Memory B cell (primary cell): ENCODE measurements at places on chromosomes 2 and 18.
A peak's percentile ranks its signal among the peaks of the same experiment; 100 is the strongest.

GRCh38 chr2:3044587-3045317 lies 332.9 kb downstream of the EIPR1 start:
- no peak for DNase-seq

GRCh38 chr2:38375696-38376345 lies 1.3 kb downstream of the ATL2 start:
- DNase-seq, result no peak

DNA sequence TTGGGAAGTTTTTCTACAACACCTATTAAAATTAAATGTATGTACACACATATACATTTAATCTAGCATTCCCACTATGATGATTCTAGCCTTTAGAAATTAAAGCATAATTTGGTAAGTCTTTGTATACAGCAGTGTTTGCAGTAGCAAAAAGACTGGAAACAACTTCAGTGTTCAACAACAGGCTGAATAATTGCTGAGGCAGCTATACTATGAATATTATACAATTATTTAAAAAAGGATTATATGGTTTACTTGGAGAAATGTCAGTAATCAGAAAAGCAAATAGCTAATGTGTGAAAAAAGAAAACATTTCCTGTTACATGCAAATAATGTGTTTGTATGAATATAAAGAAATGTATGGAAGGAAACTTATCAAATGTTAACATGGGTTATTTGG lies 1.4 kb upstream of the ZNF638 start:
- DNase-seq, result no peak

DNA sequence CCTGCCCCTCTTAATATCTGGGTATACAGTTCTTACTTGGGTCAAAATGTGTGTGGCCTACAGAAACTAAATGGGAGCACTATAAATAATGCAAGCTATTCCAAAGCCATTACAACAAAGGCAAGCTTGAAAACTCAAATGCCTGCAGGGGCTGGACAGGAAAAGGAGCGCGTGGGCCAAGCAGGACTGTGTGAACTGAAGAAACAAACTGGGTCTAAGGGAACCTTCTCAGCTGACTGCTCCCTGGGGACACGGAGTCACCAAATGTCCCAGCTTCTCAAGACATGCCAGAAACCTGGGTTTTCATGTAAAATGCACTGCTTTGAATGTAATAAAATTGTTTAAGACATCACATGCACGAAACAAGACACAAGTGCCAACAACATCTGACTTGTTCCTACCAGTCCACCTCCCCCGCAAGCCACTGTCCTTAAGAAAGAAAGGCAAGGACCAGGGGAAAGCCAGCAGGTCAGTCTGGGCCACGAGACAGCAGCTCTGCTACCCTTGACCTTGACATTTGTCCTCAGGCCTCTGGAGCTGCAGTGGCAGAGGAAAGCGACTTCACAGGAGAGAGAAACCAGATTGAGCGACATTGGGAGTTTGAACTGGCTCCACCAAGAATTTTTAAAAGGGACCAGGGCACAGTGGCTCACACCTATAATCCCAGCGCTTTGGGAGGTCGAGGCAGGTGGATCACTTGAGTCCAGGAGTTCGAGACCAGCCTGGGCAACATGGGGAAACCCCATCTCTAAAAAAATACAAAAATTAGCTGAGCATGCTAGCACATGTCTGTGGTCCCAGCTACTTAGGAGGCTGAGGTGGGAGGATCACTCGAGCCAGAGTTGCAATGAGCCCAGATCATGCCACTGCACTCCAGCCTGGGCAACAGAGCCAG lies 89.7 kb upstream of the SH3BP4 start:
- DNase-seq, result no peak

GRCh38 chr2:419687-420317 lies 131.9 kb upstream of the ALKAL2 start:
- no peak for DNase-seq

GRCh38 chr2:180980943-180981911 lies 822 bp downstream of the UBE2E3 start:
- peak; percentile 19 for DNase-seq

DNA sequence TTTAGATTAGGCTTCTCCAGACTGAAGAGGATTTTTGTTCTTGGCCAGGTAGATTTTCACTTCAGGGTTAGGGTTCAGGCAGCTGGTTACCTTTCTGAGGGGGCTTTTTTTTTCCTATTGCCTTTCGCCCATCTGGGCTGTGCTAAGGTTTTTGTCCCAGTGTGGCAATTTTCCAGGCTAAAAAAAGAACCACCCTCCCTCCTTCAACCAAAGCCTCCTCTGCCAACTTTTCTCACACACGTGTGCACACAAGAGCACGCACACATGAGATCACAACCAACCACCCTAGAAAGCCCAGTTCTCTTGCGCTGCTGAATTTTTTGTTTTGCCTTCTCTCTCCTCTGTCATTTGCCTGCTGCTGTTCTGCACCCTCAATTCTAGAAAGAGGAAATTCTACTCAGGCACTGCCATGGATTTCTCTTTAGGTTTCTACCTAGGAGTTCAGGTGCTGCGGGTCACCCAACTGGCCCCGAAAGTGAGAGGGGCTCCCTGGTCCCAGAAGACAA lies 8.5 kb upstream of the CXCR4 start:
- DNase-seq, result no peak

GRCh38 chr2:61928826-61929461 lies 23.5 kb downstream of the COMMD1 start:
- no peak for DNase-seq

- no peak for DNase-seq
These were observed 3.5 kb downstream of the NOL10 start for GRCh38 chr2:10686176-10686730.

GRCh38 chr2:242046206-242046826 lies 176.8 kb downstream of the RTP5 start:
- no peak for DNase-seq

GRCh38 chr2:156944871-156945270 lies 312.6 kb upstream of the GALNT5 start:
- no peak for DNase-seq

DNA sequence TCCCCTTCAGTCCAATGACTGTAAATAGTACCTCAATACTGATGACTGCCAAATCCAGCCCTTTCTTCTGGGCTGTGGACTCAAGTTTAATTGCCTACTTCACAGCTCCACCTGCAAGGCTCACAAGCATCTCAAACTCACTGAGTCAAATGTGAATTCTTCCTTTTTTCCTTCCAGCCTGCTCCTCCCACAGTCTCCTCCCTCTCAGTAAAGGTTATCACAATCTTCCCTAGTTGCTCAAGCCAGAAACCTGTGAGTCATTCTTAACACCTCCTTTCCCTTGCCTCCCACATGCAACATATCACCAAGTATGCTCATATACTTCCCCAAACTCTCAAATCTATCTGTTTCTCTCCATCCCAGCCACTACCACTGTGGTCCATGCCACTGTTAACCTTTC lies 3.7 kb upstream of the MFSD6 start:
- no peak for DNase-seq

GRCh38 chr18:62455222-62455621 lies 67.6 kb upstream of the ZCCHC2 start:
- DNase-seq, result no peak

GRCh38 chr2:182941919-182942318 lies 75.5 kb upstream of the FRZB start:
- no peak for DNase-seq

GRCh38 chr2:220034426-220035130 lies 407.1 kb downstream of the SLC4A3 start:
- no peak for DNase-seq

- no peak for DNase-seq
These were observed 483 bp upstream of the FHL2 start for GRCh38 chr2:105399207-105399861.

GRCh38 chr2:128261245-128262128 lies 57.2 kb downstream of the HS6ST1 start:
- no peak for DNase-seq

DNA sequence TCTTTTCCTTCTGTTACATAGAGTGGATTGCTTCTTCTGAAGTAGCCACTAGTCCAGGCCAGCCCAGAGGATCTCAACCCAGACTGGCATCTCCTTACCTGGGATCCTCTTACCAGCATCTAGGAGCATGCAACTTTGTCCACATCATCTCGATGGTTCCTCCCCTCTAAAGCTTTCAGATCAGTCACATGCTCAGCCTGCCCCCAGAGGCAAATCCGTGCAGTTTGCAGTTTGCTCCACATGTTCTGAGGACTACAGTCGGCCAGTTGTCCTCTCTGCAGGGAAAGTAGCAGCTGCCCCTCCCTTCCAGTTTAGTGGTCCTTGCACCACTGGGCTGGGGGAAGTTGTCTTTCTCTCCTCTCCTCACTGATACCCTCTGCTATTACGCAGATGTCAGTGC lies 259.8 kb upstream of the APCDD1 start:
- no peak for DNase-seq

DNA sequence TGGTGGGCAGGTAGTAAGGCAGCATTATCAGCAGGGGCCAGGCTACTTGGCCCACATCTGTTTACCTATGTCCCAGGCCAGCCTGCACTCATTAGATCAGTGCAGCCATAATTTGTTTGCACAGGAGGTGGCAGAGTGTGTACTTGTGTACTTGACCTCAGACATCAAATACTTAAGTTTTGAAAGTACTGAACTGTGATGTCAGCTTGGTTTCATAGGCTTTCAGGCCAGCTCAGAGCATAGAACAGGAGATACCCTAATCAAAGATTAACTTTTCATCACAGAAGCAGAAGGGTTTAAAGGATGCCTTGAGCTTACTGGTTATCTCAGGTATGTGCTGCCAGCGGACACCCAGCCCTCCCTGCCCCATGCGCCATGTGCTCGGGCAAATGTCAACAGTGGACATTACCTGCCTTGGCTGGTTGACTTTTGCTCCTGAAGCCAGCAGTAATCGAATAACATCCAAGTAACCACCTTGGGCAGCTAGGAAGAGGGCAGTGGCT lies 33.2 kb downstream of the ANKRD29 start:
- DNase-seq, result no peak

GRCh38 chr18:25137197-25137472 lies 214.8 kb downstream of the ZNF521 start:
- DNase-seq, result no peak

- no peak for DNase-seq
These were observed at the start of gene L3MBTL4 for GRCh38 chr18:6414723-6415417. TSS of gene L3MBTL4 (minus strand) at chr18:6414911. CDS start at chr18:6311625, 103,286 bp downstream.

- DNase-seq, result no peak
These were observed 118.7 kb downstream of the KCTD1 start for GRCh38 chr18:26429535-26430226.

DNA sequence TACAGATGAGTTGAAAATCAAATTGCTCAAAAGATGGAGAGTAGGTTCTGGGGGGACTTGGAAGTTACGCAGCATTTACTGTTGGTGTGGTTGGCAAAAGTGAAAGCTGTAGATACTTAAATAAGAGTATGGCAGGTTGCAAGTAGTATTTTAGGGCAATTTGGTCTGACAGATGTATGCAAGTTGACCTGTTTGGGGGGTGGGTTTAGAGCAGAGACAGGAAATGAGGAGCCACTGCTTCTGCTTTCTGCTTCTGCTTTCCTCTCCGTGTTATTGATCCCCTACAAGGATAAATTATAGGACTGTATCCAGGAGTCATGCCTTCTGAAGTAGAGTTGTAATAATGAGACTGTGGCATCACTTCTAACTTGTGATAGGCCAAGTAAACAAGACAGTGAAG lies 71.2 kb downstream of the EPAS1 start:
- DNase-seq, result no peak

GRCh38 chr2:69652206-69652605 lies 8.7 kb upstream of the AAK1 start:
- DNase-seq, result no peak

GRCh38 chr2:38581193-38582147 lies 21.3 kb downstream of the HNRNPLL start:
- peak; percentile 64 for DNase-seq

- DNase-seq, result no peak
These were observed 18.4 kb upstream of the VIT start for GRCh38 chr2:36677996-36678605.

GRCh38 chr2:235747786-235748091 lies 253.9 kb downstream of the AGAP1 start:
- DNase-seq, result no peak

DNA sequence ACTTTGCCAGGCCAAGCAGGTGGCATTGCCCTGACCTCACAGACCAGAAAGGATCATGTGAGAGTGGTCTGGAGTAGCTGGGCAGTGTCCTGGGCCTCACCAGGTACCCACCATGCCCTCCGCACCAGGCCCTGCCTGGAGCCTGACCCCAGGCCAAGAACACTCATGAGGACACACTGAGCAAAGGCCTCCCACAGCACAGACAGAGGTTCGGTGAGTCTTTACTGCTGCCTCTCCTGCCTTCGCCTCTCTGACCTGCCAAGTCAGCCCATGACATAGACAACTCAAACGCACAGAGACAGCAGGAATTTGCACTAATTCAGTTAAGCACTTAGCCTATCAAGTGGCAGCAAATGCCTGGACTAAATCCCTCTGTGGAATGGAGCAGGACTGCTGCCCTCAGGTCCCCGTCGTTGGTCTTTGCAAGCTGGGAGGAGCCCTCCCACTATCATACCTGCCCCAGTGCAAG lies 62.5 kb downstream of the RHOB start:
- no peak for DNase-seq

- no peak for DNase-seq
These were observed 383.0 kb downstream of the TMEM182 start for GRCh38 chr2:103144837-103145236.

- peak; percentile 50 for DNase-seq
These were observed 61.4 kb downstream of the TGOLN2 start for GRCh38 chr2:85266146-85267041.

DNA sequence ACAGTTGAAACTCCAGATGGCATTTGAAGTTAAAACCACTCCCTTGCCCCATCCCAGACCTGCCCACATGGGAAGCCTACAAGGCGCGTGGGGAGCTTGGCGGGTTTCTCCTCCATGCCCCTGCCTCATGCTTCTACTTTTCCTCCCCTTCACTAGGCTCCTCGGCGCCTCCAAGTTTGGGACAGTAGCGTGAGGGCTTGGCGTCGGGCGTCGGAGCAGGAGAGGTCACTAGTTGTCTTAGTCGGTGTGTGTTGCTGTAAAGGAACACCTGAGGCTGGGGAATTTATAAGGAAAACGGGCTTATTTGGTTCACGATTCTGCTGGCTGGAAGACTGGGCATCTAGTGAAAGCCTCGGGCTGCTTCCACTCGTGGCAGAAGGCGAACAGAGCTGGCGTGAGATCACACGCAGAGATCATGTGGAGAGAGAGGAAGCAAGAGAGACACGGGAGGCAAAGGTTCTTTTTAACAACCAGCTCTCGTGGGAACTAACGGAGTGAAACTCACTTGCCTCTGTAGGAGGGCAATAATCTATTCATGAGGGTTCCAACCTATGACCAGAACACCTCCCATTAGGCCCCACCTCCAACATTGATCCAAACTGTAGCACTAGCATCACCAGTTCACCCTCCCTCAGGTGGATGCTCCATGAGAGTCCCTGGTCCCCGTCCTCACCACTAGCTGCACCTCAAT lies 25.3 kb downstream of the ITM2C start:
- DNase-seq, result no peak

DNA sequence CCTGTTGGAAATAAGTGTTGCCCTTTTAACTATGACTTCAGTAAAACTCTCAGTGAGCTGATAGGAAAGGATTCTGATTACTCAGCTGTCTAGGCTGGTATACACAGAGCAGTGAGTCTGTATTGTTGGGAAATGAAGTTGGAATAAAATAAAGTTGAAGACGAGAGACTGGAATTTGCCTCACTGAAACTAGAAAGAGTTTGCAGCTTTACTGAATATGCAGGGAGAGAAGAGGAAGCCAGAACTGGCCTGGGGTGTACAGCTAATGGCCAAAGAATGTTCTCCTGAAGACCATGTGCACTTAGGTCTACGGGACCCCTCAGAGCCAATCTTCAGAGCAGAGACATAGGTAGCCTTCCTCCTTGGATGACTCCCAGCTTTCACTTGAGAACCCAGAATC lies 26.5 kb downstream of the EIF4E2 start:
- DNase-seq, result no peak

- DNase-seq, result no peak
These were observed 1.9 kb downstream of the MSTN start for GRCh38 chr2:190060626-190061025.
